Stimulated activated naive CD8-positive, alpha-beta T cell treated with anti-CD3 and anti-CD28 coated beads, Interleukin-15, amount 100 ng/mL, for 72 hours (primary cell): ENCODE measurements at places on chromosomes 4 and X.

- no peak for DNase-seq
These were observed 773 bp downstream of the DAPP1 start for GRCh38 chr4:99817309-99817890.

DNA sequence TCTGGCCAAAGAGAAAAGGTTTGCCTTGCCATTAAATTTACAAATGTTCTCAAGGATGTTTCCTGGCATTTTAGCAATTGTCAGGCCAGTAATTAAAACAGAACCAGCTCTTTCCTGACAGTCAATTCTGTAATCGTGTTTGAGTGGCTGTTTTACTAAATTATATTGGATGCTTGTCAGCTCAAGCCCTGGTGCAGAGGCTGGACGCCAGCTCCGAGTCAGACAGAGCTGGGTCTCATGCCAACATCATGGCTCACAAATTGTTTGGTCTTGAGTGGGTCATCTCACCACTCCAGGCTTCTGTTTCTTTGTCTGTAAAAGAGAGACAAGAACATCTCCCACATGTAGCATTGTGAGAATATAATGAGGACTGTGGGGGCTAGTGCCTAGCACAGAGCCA, 190.3 kb upstream of the PSAPL1 start:
- no peak for DNase-seq

- no peak for DNase-seq
These were observed at the start of gene MAGEC1 for GRCh38 chrX:141903400-141904155. Gene MAGEC1, plus strand, starts transcription at chrX:141903894. Its CDS starts 1,179 bp downstream, at chrX:141905073.

- DNase-seq, result no peak
These were observed 72.6 kb upstream of the TRIM2 start for GRCh38 chr4:153131596-153131995.

DNA sequence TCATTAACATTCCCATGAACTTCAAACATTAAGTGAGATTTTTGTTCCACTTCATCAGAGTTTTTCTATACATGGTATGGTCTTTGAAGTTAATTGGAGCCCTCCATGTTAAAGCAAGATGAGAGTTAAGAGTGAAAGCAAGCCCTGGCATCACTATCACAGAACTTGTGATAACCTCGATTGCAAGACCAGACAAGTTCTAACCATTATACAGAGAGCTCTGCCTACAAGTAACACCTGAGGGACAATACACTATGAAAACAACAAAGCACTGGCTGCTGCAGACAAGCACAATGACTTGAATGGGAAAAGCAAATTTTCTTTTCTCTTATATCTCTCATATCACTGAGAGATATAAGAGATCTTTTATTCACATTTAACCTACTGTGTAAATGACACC, 126.6 kb upstream of the GYPA start:
- no peak for DNase-seq
